ENCODE measurements at places on chromosomes 16 and 17.

DNA sequence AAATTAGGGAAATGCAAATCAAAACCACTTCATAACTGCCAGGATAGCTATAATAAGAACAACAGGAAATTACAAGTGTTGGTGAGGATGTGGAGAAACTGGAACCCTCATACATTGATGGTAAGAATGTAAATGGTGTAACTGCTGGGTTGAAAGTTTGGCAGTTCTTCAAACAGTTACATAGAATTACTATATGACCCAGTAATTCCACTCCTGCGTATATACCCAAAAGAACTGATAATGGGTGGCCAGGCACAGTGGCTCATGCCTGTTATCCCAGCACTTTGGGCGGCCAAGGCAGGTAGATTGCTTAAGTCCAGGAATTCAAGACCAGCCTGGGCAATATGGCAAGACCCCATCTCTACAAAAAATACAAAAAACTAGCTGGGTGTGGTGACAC lies 4.5 kb upstream of the CMTM4 start:
- no peak for DNase-seq

GRCh38 chr17:45368651-45369050 lies 51.8 kb upstream of the MAP3K14 start:
- DNase-seq = no peak

GRCh38 chr16:31033709-31034492 lies 543 bp downstream of the STX4 start:
- DNase-seq = peak; percentile 90

GRCh38 chr17:34485999-34486398 lies 93.4 kb upstream of the TMEM132E start:
- peak; percentile 48 for DNase-seq

DNA sequence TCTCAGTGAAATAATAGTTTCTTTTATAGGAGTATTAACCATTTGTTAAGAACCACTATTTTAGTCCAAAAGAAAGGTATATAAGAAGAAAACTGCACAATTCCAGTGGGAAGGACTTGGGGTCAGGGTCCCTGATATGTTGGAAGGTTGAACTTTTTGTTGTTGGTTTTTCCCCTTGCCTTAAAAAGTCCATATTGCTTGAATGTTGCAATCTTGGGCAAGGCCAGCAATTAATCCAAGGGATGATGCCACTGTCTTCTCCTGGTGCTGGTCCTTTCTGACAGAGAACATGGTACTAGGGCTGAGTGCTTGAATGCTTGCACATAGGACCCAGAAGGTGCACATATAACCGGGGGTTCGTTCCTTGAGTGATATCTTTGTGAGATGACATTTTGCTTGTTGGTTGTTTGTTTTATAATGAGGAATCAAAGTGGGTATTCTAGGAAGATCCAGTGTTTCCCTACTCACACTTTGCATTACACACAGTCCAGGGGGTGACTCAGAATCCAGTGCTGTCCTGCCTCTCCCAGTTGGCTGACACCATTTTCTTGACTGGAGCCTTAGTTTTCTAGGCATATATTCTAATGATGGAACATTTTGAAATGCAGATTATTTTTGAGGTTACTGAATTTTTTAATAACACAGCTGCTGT lies 54.9 kb downstream of the SIAH1 start:
- no peak for DNase-seq

GRCh38 chr17:82602986-82603710 lies 45.1 kb downstream of the WDR45B start:
- peak; percentile 27 for DNase-seq

DNA sequence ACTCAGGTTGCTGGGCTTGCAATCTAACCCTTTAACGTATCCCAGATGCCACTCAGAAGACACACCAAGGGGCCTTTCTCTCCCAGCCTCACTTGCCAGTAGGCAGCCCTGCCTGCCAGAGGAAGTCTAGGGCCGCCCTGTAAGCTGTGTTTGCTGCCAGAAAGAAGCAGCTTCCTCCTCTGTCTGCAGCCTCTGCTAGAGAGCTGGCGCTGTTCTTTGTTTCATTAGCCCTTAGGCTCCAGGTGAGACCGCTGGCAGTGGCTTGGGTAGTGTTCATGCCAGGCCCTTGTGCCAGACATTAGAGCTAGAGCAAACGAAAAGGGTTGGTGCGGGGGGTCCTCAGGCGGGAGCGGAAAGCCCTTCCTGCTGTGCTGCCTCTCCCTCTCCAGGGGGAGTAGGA lies 8.9 kb downstream of the CTRL start:
- DNase-seq = no peak

DNA sequence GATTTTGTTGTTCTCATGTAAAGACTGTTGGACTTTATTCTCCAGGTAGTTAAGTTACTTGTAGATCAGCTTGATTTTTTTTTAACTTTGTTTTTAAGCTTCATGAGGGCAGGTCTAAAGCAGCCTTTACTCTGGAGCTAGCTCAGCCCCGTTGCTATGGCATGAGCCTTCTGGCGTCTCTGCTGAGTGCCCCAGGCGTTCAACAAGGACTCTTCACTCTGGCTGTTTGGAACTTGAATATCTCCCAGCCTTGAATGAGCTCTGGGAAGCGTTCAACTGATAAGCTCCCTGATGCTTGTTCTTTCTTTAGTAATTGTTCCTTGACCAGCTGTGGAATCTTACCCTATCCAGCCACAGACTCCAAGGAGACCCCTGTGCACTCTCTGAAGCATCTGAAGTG lies 82.3 kb downstream of the GNAO1 start:
- no peak for DNase-seq

All from activated CD4-positive, alpha-beta T cell treated with anti-CD3 and anti-CD28 coated beads, Interleukin-10, Interleukin-2, amounts not matched to agents 100 ng/mL and 50 ng/mL, durations not matched to agents 16 hours and 8 hours (primary cell).